Right cardiac atrium (tissue), 5 donors: ENCODE measurements at places on chromosomes 6 and 20.

GRCh38 chr6:16956361-16956760, 145.5 kb upstream of the STMND1 start:
- no peak for DNase-seq

DNA sequence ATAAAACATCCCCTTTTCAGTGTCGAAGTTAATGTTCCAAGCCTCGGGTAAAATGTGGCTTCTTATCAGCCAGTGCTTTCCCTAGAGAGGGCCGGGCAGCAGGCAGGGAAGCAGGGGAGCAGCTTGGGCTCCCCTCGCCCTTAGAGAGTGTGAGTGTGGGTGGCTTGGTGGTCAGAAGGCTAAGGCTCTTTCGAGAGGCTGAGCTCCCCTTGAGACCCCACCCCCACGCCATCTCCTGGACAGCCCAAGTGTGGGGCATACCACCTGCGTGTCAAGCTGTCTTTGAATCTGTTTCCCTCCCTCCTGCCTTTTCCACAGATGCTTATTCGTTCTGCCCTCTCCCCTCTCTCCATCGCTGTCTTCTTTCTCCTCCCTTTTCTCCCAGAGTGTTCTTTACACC, 95.1 kb upstream of the FOXP4 start:
- peak; percentile 70 for DNase-seq

- DNase-seq: no peak
Observed at GRCh38 chr6:122200440-122200839, 199.0 kb upstream of the HSF2 start.

- DNase-seq: no peak
Observed at GRCh38 chr6:26594730-26595632, 1.8 kb upstream of the ABT1 start.

GRCh38 chr6:163823577-163823976, 409.1 kb downstream of the QKI start:
- no peak for DNase-seq
